Stimulated activated CD8-positive, alpha-beta memory T cell treated with anti-CD3 and anti-CD28 coated beads, Interleukin-2, amount 100 ng/mL, for 48 hours (primary cell): ENCODE measurements at places on chromosomes 3 and 15.
A peak's percentile ranks its signal among the peaks of the same experiment; 100 is the strongest.

DNA sequence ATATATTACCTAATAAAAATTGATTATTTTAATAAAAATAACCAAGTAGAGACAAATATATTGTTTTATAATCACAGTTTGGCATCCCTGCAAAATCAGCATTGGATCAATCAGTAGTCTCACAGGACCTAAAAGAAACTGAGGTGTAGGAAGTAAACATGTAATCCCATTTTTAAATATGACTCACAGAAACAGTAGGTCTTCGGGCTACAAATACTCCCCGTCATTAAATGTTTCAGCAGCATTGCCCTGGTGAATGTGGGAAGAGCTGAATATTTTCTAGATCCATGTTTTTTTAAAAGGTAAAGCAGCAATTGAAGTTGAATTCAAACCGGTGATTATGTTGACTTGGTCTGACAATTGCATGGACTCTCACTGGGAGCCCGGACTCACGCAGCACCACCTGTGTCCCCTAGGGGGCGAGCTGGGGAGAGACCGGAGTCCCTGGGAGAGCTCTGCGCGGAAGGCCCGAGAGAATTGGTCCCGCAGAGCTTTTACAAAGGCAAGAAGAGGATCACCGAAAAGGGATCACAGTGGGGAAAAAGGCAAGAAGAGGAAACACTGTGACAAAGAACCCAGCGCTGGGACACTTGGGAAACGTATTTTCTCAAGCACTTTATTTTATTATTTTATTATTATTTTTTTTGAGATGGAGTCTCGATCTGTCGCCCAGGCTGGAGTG lies 17.2 kb upstream of the USP3 start:
- DNase-seq: peak; percentile 87

GRCh38 chr3:11534011-11534792 lies 109.5 kb downstream of the VGLL4 start:
- no peak for DNase-seq

GRCh38 chr3:158679547-158680000 lies 7.1 kb upstream of the LXN start:
- DNase-seq: no peak

DNA sequence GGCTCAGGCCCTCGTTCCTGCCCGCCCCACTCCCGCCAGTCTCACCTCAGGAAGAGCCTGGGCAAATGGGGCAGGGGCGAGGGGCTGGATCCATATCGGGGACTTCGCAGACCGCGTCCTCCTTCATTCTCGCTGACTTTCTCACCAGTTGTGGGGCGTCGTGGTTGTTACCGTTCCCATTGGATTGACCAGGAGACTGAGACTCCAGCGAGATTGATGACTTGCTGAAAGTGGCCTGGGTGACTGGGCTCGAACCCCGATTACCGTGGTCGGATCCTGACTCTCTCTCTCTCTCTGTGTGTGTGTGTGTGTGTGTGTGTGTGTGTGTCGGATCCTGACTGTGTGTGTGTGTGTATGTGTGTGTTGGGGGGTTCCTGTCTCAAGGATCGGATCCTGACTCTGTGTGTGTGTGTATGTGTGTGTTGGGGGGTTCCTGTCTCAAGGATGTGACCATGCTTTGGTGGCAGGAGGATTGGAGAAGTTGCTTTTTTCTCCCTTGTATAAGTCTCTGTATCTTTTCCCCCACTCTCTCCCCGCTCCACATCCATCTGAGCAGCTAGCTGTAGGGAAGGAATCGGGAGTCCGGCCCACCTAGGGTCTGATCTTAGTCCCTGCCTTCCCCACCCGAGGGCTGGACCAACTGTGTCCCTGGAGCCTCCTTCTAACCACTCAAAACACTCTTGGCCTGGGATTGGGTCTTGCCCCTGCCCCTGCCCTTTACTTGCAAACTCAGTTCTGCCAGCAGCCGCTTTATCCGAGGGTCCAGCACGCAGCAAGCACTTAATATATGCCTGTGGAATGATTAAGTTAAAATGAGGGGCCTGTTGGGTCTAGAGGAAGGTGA lies 603 bp downstream of the PLEKHO2 start:
- no peak for DNase-seq

GRCh38 chr3:177196456-177197040 lies 734 bp downstream of the TBL1XR1 start:
- DNase-seq: peak; percentile 30

- DNase-seq: no peak
Measured at GRCh38 chr3:151282921-151283320, 4.6 kb upstream of the P2RY14 start.

- DNase-seq: no peak
Measured at GRCh38 chr3:131353016-131353877, 28.3 kb upstream of the NUDT16 start.

DNA sequence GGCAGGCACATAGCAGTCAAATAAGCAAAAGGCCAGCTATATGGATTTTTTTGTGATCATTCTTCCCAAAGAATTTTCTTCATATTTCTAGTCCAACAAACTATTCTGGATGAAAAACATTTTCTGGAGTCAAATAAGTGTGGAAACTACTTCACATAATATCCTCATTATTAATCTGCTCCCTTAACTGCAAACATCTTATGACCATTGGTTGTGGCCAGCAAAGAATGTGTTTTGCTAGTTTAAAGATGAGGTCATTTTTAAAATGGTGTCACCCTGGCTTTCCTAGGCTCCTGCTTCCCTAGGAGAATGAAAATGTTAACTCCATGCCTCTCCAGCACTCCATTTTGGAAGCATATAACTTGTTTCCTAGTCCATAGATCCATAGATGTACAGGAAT lies 118.8 kb downstream of the SST start:
- no peak for DNase-seq

DNA sequence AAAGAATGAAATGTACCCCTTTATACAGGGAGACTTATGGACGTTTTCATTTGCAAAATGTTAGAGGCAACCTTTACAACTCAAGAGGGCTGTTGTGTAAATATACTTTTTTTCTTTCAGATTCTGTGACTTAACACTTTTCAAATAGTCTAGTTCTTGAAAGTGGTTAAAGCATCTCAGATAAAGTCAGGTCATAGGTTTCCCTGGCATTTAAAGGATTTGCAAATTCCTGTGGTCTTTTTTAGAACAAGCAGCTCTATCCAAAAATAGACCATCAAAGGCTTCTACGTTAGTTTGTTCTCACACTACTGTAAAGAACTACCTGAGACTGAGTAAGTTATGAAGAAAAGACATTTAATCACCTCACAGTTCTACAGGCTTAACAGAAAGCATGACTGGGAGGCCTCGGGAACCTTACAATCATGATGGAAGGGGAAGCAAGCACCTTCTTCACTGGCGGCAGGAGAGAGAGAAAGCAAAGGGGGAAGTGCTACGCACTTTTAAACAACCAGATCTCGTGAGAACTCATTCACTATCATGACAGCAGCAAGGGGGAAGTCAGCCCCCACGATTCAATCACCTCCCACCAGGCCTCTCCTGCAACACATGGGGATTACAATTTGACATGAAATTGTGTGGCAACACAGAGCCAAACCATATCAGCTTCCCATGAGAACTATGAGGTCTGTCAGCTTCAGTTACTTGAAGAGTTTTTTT lies 23.3 kb upstream of the GABRR3 start:
- DNase-seq: no peak

- peak; percentile 46 for DNase-seq
Measured at GRCh38 chr3:195549931-195550519, 6.9 kb upstream of the PPP1R2 start.

DNA sequence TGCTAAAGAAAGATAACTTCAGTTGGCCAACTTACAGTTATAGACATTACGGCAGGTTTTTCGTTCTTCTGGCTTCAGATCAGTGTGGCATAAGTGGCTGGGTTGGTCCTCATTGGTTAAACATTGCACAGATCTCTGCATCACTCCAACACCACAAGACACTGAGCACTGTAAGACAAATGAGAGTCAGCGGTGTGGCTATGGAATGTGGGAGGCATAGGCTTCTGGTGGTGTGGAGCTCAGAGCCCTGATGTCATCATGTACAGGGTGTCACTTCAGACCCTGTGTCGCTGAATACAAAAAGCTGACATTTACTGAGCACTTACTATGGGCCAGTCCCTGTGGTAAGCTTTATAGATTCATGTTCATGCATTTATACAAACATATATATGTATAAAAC lies 146.0 kb downstream of the ADAMTS9 start:
- no peak for DNase-seq

DNA sequence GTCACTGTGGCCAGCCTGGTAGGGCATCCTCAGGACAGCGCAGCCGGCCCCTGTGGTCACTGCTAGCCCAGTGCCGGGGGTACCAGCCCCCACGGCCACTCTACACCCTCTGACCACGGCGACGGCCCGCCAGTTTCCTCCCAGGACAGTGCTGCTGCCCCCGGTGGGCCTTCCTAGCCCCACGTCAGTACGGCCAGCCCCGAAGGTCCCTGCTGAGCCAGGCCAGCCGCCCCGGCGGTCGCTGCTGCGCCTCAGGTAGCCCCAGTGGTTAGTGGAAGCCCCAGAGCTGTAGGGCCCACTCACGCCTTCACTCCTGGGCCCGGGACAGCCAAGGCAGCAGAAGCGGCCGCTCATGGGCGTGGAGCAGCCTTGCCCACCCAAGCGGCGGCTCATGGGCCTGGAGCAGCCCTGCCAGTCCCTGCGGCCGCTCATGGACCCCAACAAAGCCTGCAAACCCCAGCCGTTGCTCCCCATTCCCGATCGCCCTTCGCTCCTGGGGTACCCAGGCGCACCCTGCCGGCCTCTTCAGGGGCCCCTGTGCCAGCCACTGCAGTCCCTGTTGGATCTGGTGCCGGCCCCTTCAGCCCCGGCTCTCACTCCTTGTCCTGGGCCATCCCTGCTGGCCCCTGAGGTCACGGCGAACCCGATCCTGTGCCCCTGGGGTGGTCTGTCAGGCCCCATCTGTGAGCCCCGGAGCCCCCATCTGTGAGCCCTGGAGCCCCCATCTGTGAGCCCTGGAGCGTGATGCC lies 9.5 kb upstream of the ROPN1B start:
- DNase-seq: no peak

DNA sequence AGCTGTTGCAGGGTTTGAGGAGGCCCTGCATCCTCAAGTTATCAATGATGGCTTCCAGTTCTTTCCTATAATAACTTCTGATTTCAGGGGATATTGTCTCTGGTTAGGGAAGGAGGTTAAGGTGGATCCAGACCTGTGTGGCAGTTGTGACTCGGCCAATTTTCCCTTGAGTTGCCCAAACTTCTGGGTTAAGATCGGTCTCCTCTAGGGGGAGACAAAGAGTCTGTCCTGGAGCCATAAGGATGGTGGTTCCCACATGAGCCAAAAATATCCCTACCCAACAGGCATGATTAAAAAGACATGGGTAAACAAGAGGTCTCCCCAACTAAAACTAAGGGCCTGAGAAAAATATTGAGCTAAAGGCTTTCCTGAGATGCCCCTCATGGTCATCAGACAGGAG lies 227.5 kb upstream of the MDFIC2 start:
- DNase-seq: no peak

DNA sequence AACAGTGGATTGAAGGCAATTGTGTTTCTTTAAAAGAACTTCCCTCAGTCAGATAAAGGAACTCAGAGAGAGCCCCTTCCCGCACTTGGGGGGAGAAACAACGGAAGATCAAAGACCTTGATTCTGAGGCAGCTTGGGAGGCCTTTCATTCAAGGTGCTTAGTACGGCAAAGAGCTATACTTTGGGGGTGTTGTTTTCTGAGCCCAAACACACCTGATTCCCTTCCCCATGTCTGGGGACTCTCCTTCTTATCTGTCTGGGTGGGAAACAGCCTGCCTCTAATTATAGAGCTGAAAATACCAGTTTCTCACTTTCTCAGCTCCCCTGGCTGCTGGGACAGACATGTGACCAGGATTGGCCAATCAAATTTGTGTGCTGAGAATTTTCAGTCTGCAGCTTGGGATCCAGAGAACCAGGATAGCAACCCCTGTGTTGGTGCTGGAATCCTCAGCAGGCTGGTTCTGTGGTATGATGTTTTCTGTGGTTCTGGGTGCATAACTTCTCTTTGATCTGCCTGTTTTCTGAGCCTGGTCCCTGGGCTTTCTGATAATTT lies 19.4 kb upstream of the IQCF6 start:
- DNase-seq: no peak

DNA sequence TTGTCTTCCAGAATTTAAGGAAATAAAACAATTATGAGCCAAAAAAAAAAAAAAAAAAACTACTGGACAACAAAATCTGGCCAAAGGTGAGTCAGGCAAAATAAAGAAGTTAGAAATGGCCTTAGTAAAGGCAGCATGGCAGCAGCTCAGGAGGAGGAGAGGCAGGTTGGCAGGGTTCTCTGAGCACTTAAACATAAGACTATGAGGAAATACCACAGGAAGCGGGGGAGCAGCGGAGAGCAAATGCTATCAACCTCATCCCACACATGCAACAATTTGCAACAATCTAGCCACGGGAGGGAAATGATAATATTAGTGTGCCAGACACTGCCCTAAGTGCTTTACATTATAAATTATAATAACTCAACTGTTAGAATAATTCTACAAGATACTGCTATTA lies 247.3 kb upstream of the NSMCE3 start:
- DNase-seq: no peak

DNA sequence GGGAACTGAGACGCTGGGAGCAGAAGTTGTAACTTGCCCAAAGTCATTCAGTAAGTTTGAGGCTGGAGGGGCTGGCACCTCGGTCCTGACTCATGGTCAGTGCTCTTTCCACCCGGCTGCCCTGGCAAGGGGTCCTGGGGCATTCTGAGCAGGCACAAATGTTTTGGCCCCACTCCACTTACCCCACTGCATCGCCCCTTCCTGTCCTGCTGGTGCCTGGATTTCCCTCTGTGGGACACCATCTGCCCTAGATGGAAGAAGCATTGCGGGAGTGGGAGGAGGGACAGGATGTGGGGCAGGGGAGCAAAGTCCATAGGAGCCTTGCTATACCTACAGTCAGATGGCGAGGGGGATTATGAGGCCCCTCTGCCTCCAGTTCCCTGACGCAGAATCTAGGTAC lies 4.5 kb downstream of the CORO2B start:
- DNase-seq: no peak

- DNase-seq: no peak
Measured at GRCh38 chr3:156417559-156418132, 137.3 kb downstream of the SSR3 start.

GRCh38 chr3:55160241-55160983 lies 232.6 kb upstream of the LRTM1 start:
- no peak for DNase-seq

DNA sequence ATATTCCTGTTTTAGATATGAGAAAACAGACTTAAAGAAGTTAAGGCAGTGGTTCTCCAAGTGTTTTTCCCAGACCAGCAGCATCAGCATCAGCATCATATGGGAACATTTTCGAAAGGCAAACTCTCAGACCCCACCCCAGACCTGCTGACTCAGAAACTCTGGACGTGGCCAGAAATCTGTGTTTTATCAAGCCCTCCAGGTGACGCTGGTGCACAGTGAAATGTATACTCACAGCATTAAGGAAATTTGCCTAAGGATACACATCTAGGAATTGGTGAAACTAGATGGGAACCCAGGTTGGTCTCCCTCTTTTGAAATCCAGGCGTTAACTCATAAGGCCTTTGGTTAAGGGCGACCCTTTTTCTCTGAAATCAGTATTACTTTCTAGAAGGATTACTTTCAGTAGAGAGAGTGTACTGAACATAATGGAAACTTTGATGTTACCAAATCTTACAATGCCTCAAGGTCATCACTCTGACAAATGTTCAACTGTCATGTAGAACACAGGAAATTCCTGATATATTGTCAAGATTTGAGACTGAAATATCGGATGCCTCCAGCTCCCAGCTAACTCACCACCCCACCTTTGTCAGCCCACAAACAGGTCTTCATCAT lies 910.2 kb downstream of the ROBO1 start:
- no peak for DNase-seq
